ENCODE measurements at places on chromosomes 5 and 9.

DNA sequence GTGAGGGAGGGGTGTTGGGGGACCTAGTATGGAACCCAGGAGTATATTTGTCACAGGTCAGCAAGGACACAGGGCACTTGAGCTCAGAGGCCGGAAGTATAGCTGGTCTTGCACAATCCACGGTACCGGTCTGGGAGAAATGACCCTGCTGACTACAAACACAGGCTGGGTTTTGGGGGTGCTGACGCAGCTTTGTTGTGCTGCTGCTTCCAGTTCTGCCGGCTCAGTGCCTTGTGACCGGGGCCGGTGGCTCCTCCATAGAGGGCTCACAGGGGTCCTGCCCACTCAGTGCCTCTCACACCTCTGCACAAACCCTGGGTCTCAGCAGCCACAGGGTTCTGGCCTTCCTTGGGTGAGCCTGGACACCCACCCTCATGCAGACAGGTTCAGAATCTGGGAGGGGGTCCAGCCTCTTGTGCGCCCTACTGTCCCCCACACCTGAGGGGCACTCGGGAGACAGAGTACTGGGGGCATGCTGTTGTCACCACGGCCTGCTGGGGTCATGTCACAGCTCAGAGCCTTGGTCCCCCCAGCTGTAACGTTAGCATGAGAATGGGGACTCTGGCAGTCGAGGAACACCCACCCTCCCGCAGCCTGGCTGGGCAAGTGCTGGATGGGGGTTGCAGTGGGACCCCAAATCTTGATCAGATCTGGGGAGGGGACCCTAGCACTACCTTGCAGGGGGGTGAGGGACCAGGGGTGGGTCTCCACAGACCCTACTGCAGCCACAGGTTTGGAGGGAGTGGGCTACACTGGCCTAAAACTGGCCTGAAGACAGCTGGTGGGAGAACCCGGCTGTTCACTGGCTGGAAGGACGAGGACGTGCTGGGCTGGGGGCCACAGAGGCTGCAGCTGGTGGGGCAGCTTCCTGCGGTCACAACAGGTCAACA lies 17.7 kb downstream of the NINJ1 start:
- DNase-seq = peak; percentile 39

DNA sequence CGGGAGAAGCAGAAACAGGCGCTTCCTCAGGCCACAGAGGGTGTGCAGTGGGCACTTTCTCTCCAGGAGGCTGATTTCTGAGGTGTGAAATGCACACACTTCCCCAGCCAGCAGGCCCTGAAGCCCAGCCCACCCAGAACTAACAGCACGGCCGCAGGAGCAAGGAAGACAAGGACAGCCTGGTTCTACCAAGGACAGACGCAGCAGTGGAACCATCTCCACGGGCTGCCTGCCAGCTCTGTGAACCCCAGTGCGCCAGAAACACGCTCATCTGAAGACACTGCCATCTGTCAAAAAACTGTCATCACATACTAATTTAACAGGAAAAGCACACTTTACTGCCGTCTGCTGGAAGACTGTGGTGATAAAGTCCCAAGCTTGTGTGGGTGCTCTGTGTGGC lies 40.7 kb downstream of the MAPK9 start:
- no peak for DNase-seq

GRCh38 chr5:126119887-126120442 lies 303.2 kb upstream of the GRAMD2B start:
- DNase-seq = peak; percentile 60

DNA sequence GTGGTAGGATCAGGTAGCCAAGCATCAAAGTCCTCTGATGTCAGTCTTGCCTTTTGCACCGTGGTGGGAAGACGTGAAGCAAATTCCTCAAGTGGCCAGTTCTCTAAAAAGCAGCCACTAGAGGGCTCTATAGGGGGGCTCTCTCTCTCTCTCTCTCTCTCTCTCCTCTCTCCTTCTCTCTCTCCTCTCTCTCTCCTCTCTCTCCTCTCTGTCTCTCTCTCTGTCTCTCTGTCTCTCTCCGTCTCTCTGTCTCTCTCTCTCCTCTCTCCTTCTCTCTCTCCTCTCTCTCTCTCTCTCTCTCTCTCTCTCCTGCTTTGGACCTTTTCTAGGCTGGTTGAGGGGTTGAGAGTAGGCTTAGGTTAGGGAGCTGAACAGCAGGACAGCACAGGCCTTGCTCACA lies 13.9 kb upstream of the OSMR start:
- DNase-seq = peak; percentile 54

DNA sequence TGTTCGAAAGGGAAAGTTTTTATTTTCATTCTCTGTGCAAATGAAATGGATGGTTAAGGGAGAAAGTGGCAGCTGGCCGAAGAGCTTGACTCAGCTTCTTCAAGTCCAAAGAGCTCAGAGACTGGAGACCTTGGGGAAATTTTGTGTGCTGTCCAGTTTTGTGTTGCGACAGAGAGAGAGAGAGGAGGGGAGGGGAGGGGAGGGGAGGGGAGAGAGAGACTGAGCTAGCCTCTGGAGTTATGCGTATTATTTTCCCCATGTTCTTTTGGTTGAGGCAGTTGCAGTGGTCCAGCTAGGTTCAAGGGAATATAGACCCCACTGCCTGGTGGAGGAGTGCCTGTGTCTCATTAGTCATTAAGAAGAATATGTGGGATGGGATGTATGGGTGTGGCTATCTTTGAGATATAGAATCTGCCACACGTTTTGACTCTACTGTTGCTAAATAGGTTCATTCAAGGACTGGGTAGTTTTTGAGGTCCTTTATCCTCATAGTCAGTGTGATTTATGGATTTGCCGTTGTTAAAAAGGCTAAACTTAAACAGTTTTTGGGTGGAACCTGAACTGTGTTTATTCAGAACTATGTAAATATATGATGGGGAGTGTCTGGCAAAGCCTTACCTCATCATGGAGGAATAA lies 69.7 kb downstream of the ARHGAP26 start:
- DNase-seq = peak; percentile 44

DNA sequence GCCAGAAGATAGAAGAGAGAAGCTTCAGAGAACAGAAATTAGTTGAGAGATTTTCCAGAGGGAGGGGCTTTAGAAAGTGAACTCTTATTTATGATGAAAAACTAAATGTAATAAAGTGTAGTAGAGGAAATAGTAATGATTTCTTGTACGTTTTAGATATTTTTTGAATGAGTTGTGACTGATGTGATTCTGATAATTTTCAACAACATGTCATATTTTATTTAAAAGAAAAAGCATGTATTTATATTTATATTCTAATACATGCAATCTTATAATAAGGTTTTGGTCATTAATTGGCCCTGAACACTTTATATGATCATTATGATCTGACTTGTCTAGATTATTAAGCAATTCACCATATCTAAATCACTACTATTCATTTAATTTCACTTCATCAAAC lies 735.2 kb upstream of the CDH9 start:
- DNase-seq = no peak

DNA sequence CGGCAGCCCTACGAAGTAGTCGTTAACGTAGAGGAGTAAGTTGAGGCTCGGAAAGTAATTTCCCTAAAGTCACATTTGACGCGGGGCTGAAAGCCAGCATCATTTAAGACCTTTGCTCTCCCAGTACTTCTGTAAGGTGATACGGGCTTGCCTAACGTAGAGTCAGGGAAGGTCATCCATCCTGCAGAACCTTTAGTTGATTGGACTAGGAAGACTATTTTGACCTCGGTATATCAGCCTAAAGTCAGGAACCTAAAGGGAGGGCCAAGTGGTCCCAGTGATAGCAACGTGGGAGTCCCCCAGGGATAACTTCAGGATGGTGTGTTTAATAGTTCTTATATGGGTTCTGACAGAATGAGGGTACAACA lies 657 bp downstream of the NUP214 start:
- DNase-seq = no peak

GRCh38 chr9:91486699-91487497 lies 63.3 kb upstream of the NFIL3 start:
- peak; percentile 87 for DNase-seq

Measured in adipocyte (in vitro differentiated cells).